ENCODE measurements at places on chromosomes 1 and 21.

DNA sequence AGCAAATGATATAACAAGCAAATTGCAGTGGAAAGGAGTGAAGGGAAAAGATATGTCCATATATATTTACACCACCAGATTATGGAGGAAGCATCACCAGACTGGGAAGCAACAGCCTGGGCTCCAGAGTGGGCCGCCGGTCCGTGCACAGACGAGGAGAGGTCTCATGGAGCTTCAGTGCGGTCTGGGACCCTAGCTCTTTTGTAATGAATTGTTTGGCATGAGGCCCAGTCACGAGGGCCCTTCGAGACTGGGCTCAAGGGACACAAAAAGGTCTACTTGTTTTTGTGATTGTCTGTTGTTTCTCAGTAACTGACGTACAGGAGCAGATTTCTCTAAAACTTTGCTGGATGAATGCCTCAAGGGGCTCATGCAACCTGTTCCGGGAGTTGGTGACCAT, 12.9 kb upstream of the STUM start:
- no peak for DNase-seq

DNA sequence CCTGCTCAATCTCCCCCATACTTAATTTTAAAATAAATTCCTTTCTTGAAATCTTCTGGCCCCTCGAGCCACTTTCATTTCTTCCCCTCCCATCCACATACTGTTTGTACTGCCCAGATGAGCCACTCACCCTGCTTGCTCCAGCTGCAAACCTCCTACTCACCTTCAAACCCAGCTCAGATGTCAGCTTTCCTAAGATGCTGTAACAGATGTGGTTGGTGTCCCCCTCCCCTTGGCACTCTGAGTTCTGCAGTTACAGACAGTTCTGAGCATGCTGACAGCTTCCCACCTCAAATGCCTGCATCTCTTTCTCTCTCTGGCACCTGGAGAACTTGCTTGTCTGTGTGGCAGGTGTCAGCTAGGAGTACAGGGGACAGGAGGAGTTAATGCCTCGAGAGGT, 106.7 kb downstream of the PTPRU start:
- no peak for DNase-seq

- no peak for DNase-seq
Observed at GRCh38 chr1:19612530-19612929, 31.6 kb upstream of the NBL1 start.

DNA sequence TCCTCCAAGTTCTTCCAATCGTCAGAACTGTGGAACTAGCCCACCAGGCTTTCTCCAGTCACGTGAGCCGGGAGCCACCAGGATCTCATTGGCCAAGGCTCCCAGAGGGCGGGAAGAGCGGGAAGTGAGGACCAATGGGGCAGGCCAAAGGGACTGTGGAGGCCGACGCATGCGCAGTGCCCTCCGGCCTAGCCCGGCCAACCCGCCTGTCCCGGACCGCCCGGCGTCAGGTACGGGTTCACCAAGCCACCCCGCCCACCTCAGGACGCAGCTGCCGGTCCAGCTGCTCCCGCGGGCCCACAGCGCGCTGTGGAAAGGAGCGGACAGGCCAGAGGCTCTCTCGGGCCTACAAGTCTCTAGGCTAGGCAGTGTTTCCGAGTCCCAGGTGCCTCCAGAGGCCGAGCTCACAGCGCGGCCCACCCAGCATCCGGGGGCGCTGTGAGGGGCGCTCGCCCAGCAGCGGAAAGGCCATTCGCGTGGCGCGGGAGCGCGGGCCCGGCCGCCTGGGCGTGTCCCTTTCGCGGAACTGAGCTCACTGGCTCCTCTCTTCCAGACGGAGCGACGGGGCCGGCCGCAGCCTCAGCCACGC, 10.9 kb downstream of the OR14I1 start:
- DNase-seq, result peak; percentile 94

DNA sequence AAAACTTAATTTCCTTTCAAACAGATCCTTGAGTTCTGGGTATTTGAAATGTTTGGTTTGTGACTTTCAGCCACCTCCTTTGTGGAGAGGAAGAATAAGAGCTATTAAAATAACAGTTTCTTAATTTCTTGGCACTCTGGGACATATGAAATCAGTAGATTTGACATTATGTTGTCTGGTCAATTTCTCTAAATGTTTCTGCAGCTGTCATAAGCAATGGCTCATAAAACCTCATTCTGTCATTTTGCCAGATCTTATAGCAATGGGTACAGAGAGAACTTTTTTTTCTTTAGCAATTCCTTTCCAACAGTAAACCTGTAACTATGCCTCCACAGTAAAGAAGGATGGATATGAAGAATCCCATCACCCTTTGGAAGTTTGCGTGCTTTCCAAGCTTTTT, 52.6 kb downstream of the LAMC1 start:
- DNase-seq, result no peak

- DNase-seq, result peak; percentile 34
Observed at GRCh38 chr1:204975568-204976235, 67.3 kb upstream of the CNTN2 start.

- DNase-seq, result no peak
Observed at GRCh38 chr1:219041141-219041540, 132.5 kb upstream of the LYPLAL1 start.

- peak; percentile 34 for DNase-seq
Observed at GRCh38 chr21:45029298-45029947, 45.0 kb upstream of the ADARB1 start.

DNA sequence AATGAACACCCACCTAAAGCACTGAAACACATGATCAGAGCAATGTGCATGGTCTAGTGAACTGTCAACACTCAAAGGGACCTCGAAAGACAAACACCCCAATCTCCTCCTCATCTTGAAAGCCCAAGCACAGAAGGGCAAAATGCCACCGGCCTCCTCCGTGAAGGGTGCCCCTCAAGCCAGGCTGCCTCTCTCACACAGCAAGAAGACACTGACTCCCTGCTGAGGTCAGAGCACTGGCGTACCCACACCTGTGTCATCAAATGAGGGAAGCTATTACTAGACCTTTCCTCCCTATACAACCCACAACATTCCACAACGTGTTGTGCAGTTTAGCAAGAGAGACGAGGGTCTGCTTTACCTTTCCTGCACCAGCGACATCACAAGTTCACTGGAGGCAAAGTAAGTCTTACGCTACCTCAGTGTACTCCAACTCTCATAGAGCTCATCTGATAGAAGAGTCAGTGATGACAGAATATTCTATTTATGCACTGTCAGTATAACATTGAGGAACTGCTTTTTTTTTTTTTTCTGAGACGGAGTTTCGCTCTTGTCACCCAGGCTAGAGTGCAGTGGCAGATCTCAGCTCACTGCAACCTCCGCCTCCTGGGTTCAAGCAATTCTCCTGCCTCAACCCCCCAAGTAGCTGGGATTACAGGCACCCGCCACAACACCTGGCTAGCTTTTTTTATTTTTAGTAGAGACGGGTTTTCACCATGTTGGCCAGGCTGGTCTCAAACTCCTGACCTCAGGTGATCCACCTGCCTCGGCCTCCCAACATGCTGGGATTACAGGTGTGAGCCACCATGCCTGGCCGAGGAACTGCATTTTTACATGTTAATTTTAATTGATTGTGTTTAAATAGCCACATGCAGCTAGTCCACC, 3.3 kb downstream of the SH3BP5L start:
- no peak for DNase-seq

- no peak for DNase-seq
Observed at GRCh38 chr1:66282891-66283621, 250.9 kb upstream of the SGIP1 start.

- DNase-seq, result peak; percentile 76
Observed at GRCh38 chr1:923131-923990, at the start of gene SAMD11. Gene SAMD11 (plus strand): TSS chr1:923923. CDS start chr1:924432, 509 bp downstream.

DNA sequence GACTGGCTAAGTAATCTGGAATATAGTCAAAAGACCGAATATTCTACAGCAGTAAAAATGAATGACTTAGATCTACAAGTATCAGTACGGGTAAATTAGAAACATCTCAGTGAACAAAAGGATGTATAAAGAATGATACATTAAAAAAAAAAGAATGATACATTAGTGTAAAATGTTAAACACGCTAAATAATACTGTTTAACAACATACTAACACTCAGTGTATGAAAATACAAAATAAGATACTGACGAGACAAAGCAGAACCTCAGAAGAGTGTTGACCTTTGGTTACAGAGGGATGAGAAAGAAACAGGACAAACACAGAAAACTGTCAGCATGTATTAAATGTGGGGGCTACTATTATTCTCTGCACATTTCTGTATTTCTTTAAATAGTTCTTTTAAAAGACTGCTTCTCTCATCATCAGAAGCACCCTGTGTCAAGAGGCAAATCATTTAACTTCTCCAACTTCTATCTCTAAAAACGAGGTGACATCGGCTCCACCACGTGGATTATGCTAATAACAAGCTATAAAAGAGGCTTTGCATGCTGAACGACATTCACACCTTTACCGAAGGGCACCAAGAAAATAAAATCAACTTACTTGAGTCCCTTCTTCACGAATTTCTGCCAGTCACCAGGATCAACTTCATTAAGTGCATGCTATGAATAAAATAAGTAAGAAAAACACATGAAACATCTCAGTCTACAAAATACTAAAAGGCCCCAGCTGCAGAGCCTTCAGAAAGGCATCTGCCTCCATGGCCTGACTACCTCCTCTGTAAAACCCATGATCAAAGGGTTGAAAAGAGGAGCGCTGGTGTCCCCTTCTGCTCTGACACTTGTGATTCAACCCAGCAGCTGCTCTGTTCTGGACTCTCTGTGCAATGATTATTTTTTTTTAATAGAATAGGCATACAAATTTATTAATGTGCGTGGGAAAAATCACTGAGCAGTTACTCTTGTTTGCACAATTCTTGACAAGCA, 42.5 kb downstream of the MRAP start:
- DNase-seq, result no peak

- no peak for DNase-seq
Observed at GRCh38 chr1:226310245-226310540, 1.2 kb upstream of the LIN9 start.

- no peak for DNase-seq
Observed at GRCh38 chr1:107897438-107898345, 67.3 kb downstream of the VAV3 start.

GRCh38 chr1:229005097-229005496, 265.8 kb upstream of the RAB4A start:
- DNase-seq, result no peak

DNA sequence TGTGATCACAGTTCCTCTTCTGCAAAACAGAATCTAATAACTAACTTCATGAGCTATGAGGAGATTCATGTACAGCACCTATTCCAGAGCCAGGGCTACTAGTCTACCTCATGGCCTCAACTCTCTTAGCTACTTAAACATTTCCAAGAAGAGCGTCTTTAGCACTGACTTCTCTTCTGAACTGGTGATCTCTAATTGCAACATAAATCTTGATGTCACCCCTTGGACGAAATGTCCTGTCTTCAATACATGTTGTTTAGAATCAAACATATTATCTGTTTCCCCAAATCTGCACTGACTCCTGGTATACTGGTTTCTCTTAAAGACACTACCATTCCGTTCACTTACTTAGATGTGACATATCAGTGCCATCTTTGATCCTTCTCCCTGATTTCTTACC, 88.2 kb downstream of the GRIK1 start:
- DNase-seq, result no peak

- no peak for DNase-seq
Observed at GRCh38 chr1:181718034-181718433, 234.7 kb downstream of the CACNA1E start.

GRCh38 chr1:40901886-40902852, 40.0 kb upstream of the CITED4 start:
- DNase-seq, result no peak

GRCh38 chr1:16017461-16018303, at the start of gene HSPB7:
Gene HSPB7 (minus strand): TSS chr1:16018043. CDS start chr1:16017963, 80 bp downstream.
- no peak for DNase-seq

DNA sequence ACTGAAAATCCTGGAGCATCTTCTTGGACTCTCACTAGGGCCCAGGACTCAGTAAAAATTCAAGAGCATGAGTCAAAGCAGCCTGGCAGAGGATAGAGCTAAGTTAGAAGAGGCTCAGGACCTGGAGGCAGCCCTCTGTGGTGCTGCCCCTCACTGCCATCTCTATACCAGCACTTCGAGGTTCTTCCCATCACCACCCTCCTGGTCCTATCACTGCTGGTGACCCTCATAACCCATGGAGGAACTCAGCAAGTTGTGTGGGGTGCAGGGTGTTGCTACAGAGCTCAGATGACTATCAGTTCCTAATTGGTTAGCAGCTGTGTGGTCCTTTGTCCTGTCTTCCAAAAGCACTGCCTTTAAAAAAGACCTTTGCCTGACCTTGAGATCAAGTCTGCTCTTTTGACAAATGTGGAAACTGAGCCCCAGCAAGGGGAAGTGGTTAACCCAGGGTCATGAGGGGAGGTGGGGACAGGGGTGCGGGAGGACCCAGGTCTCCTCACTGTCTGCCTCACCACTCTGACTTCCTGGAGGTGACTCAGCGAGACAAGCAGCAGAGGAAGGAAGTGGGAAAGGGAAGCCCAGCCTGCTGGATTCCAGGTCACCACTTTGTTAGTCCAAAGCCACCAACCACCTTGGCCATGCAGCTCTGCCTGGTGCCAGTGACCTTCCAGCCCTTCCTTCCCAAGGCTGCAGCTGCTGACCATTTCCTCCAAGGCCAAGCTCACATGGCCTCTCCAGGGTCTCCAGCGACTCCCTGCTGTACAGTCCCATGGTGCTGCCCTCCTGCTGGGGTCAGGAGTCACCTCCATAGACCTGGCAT, 199.4 kb upstream of the EDN2 start:
- DNase-seq, result no peak

- no peak for DNase-seq
Observed at GRCh38 chr1:239457491-239458143, 71.2 kb downstream of the CHRM3 start.

DNA sequence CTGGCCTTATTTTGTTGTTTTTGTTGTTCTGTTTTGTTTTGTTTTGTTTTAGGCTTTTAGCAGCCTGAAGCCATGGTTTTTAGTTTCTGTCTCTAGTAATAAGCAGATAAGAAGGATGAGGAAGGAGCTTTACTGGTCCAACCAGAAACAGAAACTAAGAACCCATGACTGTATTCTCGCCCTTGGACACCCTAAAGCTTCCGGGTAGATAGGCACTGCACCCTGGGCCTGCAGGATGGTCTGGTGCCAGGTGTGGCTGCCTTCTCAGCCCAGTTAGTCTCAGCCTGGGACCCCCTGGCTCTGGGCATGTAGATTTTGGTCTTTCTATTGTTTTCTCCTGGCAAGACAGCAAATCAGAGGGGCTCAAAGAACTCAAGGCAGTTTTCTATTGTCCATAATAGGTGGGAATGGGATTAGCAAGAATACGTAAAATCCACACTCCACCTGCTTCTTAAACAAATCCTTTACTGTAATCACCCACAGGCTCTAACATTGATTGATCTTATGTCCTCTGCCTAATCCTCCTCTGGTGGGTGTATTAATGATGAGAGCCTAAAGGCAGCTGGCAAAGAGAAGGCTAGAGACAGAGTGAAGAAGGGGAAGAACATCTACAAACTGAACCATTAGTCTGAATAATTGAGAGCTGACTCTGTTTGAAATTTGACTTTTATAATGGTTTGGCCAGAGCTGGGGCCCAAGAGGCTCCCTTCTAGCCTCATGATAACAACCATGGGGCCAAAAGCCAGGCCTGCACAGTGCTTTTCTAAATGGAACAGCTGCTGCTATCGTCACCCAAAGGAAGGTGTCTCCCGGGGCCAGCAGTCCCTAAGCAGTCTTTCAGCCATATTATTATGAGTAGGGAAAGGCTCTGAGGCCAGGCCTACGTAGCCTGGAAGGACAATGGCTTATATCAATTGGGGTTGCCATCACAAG, 106.8 kb upstream of the ATP1A1 start:
- DNase-seq, result no peak

Measured in NCI-H2227 treated with DMSO at 0.1 percent for 48 hours (cell line).